IMR-90 (cell line): ENCODE measurements at places on chromosomes 2 and 18.
A peak's percentile ranks its signal among the peaks of the same experiment; 100 is the strongest.

DNA sequence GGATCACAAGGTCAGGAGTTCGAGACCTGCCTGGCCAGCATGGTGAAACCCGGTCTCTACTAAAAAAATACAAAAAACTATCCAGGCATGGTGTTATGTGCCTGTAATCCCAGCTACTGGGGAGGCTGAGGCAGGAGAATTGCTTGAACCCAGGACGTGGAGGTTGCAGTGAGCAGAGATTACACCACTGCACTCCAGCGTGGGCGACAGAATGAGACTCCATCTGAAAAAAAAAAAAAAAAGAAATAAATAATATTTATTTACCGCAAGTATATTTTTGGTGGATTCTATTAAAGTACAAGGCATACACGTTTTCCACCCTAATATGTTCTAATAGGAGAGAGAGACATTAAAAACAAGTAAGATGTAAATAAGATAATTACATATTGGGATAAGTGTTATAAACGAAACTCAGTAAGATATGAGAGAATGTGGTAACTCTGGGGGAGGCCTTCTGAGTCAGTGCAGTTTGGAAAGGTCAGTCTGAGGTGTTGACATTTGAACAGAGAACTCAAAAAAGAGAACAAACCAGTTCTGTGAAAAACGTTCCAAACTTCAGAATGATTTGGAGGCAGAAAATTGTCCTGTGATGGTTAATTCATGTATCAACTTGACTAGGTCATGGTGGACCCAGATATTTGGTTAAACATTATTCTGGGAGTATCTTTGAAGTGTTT lies 8.8 kb upstream of the POLI start:
- DNase-seq = no peak

- DNase-seq = no peak
Observed at GRCh38 chr2:239876271-239876947, 148.7 kb downstream of the NDUFA10 start.

- peak; percentile 85 for DNase-seq
Observed at GRCh38 chr2:43714164-43714563, 37.9 kb upstream of the C1GALT1C1L start.

GRCh38 chr2:216031960-216032689 lies 18.8 kb upstream of the MREG start:
- peak; percentile 94 for DNase-seq

DNA sequence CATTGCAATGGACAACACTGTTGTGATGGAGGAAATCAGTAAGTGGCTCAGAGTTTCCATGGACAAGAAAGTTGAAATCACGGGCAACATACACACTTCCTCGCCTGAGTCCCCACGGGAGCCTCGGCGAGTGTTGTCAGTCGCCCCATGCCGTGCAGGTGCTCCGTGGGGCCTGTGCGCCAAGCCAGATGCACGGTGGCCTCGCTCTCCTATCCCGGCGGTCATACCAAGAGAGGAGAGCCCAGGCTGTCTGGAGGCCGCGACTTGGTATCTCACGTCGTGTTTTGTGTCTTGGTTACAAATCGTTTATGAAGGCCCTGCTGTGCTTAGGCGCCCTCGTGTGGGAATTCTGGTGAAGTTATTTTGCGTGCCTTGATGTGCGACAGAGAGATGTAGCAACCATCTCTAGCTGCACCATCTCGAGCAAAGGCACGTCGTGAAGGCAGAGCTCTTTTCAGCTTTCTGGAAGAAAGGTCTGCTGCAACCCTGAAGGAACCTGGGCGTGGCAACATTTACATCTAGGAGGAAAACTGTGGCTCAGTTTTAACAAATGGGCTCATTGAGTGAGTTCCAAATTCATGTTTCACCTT lies 21.8 kb downstream of the ATG4B start:
- peak; percentile 73 for DNase-seq

DNA sequence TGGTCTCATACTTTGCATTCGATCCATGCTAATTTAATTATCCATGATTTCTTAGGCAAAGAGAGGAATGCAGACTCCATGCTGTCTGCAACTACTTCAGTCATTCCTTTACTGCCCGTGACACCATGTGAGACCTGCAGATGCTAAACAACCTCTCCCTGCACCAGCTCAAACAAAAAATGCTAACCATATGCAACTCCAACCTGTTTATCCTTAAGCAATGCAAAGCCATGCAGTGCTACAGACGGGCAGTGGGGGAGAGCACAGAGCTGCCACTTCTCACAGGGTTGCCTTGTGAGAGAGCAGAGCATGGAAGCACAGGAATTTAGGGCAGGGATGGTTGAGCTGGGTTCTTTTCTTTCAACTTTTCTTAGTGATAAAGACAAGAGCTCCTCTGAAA lies 74.9 kb upstream of the KLHL14 start:
- no peak for DNase-seq

DNA sequence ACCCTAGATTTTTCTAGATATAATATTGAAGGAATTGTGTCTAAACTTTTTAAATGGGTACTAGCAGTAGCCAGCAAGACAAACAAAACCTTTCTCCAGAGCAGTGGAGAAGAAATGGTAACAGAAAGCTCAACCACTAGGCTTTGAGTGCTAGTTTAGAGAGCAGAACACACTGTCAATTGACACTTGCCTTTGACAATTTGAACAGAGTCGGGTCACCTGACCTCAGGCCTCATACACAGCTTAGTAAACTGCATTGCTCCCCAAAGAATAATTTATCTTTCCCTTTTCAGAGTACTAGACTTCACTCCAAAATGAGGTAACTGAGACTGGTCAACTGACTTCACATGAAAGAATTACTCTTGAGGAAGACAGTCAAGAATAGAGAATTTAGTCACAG lies 48.6 kb downstream of the FIGN start:
- DNase-seq = no peak

DNA sequence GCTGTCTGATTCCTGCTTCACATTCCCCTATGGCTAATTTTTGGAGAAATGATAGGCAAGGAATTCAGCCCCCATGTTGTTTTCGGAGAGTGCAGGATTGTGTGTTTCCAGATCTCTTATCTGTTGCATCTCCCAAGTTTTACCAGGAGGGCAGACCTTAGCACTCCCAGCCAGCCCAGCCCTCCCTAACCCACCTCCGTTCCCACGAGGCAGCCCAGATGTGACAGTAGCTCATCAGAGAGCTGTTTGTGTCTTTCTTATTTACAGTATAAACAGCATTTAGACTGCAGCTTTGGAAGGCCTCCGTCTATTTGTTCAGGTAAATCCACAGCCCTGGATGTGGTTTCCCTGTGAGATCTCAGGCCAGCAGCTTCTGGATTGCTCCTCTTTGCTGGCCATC lies 91.6 kb downstream of the THNSL2 start:
- DNase-seq = no peak
